Stimulated activated CD8-positive, alpha-beta memory T cell treated with anti-CD3 and anti-CD28 coated beads, Interleukin-4, amount 100 ng/mL, for 4 hours (primary cell): ENCODE measurements at places on chromosomes 16 and 17.

- DNase-seq = no peak
Observed at GRCh38 chr16:2981177-2981898, 1.1 kb upstream of the PKMYT1 start.

GRCh38 chr17:7972131-7972785 is 30.2 kb upstream of the GUCY2D start:
- no peak for DNase-seq

GRCh38 chr17:55731586-55732250 is 9.1 kb upstream of the TMEM100 start:
- no peak for DNase-seq

GRCh38 chr16:86044241-86044671 is 145.3 kb downstream of the IRF8 start:
- DNase-seq = peak; percentile 17

- DNase-seq = no peak
Observed at GRCh38 chr16:85625485-85626117, 12.5 kb downstream of the GSE1 start.

DNA sequence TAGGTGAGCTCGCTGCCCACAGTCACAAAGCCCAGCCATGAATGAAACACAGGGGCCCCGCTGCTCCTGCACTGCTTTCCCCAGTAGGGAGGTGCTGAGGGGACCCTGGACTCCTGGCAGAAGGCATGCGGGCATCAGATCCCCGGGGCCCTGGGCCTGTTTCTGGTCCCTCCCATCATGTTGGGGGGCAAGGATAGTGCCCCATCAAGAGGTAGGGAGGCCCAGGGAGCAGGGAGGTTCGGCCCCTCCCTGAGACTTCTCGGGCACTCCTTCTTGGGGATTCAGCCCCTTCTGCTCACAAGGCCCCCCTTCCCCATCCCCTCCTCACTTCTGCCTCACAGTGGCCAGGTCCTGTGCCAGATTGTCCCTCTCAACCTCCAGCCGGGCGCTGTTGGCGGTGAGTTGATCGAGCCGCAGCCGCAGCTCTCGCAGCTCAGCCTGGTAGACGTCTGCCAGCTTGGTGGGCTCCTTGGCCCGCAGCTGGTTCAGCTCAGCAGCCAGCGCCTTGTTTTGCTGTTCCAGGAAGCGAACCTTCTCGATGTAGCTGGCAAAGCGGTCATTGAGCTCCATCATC is 515 bp downstream of the GFAP start:
- DNase-seq = no peak

GRCh38 chr17:32342603-32343325 is 791 bp upstream of the C17orf75 start:
- no peak for DNase-seq

DNA sequence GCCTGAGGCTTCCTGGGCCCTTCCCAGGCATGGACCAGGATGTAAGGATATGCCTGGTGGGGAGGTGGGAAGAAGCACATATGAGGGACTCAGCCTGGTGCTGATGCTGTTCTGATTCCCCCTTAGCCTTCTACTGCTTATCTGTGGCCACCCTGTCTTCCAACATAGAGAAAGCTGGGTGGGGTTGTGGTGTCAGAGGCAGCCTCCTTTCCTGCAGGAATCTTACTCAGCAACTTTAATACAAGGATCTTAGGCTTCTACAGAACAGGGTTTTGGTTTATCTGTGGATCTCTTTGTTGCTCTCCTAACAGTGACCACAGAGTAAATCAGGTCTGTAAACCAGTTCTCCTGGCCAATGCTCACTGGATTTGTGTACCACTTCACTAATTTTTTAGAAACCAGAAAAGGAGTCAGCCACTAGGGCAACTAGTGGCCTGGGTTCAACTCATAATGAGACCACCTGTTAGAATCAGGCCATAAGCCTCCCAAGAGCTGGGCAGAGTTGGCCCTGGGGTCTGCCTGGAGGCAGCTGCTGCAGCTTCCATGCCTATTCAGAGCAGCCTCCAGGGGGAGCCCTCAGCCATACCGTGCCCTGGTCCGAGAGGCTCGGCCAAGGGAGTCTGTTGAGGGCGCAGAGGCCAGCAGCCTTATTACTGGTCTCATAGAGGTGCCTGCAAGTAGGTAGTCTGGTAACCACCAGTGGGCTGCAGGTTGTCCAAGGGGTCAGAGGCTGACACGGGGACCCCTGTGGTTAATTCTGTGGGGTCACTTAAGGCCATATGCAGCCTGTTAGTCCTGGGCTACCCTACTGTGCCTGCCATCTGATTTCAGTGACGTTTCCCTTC is 7.1 kb downstream of the HAS3 start:
- DNase-seq = no peak

GRCh38 chr16:85603203-85603755 is 9.8 kb upstream of the GSE1 start:
- DNase-seq = no peak

GRCh38 chr16:55577887-55578286 is 11.4 kb downstream of the CAPNS2 start:
- DNase-seq = no peak

GRCh38 chr17:15311996-15312395 is 29.4 kb downstream of the TEKT3 start:
- DNase-seq = no peak

- DNase-seq = no peak
Observed at GRCh38 chr17:353213-353837, 718 bp upstream of the RPH3AL start.

GRCh38 chr17:27384261-27384701 is 72.0 kb upstream of the KSR1 start:
- no peak for DNase-seq

DNA sequence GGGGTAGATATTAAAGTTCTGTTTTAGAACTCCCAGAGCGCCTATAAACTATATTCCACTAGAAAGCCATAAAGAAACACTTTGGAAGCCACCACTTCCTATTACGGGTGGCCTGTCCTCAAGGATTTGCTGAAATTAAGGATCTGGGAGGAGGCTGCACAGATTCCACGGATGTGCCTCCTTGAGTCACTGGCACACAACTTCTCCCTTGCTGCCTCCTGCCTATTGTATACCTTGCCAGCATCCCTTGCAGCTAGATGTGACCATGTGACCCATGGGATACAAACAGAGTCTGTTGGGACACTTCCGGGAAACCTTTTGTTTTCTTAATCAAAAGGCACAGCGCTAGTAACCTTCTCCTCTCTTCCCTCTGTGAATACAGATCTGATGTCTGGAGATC is 263.0 kb downstream of the C16orf95 start:
- DNase-seq = no peak

DNA sequence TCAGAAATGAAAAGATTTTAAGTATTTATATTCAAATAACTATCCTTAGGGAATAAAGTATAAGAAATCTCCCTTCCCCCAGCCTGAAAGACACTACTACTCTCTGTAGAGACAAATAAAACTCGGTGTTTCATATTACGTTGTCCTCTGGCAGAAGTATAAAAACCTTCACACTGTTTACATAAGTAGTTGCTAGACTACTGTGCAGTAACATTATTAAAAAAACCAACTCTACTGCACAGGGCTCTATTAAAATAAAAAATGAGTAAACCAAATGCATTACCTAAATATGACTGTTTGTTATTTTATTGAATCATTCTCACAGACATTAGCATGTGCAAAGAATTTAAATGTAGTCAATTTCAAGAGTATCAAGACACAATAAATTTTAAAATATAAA is 67.4 kb downstream of the MED13 start:
- no peak for DNase-seq

- DNase-seq = no peak
Observed at GRCh38 chr17:227078-227945, 45.9 kb upstream of the DOC2B start.

DNA sequence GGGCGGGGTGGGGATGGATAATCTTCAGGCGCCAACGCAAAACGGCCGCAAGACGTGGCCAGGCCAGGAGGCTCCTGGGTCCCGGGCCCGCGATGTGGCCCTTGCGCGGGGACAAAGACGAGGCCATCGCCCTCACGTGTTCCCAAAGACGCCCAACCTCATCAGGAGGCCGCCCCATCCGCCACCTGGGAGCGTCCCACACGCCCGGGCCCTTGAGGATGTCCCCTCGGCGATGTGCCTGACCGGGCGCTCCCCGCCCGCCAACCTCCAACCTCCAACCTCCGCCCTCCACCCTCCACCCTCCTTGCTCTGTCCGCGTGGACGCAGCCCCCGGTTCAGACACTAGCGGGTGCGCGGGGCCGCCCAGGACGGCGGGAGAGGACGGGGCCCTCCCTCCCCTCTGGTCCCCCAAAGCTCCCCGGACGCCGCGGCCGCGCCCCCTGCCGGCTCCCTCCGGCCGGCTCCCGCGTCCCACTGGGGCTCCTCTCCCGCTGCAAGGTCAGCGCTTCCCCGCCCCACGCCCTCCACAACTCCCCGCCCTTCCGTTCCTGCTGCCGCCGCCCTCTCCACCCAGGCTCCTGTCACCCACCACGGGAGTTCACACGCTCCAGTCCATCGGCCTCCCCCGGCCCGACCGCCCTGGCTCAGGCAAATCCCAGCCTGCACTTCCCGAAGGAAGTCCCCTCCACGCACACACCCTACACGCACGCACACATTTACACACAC is 250.8 kb upstream of the RPL38 start:
- DNase-seq = no peak

GRCh38 chr17:14513835-14514234 is 213.0 kb downstream of the HS3ST3B1 start:
- DNase-seq = no peak

DNA sequence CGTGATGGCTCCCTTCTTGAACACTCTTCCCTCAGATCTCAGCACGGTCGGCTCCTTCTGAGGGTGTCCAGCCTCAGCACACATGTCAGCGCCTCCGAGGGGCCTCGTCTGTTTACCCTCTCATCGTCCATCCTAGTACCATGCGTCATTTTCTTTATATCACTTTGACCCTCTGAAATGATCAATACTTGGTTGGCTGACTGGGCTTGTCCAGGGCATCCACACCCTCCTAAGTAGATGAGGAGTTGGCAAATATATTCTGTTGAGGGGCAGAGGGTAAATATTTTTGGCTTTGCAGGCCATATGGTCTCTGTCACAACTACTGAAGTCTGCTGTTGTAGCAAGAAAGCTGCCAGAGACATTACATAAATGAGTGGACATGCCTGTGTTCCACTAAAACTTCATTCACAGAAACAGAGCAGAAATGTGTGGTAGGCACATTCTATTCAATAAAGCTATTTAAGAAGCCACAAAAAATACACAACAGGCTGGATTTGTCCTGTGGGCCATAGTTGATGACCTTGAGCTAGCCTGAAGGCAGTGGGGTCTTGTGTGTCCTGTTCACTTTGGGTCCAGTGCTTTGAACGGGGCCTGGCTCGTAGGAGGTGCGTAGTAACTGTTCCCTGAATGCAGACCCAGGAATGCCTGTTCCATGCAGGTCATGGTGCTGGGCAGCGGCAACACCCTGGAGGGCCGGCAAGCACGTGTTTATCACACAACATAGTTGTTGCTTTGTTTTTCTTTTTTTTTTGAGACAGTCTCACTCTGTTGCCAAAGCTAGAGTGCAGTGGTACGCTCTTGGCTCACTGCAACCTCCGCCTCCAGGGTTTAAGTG is 185.8 kb downstream of the SNX29 start:
- DNase-seq = no peak

- DNase-seq = no peak
Observed at GRCh38 chr16:495127-495748, 32.3 kb upstream of the CAPN15 start.

- DNase-seq = no peak
Observed at GRCh38 chr16:65249768-65250167, 127.9 kb upstream of the CDH11 start.

DNA sequence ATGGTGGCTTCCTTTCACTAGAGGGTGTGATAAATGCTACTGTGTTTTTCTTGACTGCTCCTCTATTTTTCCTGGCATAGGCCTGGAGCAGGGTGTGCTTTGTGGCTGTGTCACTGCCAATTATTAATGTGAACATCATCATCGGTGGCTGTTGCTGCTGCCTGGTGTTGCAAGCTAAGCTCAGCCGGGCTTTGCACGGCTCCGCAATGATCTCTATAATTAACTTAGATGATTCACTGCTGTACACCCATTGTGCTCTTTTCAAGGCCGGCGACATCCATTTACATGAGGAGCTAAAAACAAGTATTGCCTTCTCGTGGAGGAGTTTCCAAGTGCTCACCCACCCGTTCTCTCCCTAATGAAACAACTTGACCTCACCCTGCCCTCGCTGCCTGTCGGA is 160.1 kb upstream of the IRX3 start:
- DNase-seq = no peak

DNA sequence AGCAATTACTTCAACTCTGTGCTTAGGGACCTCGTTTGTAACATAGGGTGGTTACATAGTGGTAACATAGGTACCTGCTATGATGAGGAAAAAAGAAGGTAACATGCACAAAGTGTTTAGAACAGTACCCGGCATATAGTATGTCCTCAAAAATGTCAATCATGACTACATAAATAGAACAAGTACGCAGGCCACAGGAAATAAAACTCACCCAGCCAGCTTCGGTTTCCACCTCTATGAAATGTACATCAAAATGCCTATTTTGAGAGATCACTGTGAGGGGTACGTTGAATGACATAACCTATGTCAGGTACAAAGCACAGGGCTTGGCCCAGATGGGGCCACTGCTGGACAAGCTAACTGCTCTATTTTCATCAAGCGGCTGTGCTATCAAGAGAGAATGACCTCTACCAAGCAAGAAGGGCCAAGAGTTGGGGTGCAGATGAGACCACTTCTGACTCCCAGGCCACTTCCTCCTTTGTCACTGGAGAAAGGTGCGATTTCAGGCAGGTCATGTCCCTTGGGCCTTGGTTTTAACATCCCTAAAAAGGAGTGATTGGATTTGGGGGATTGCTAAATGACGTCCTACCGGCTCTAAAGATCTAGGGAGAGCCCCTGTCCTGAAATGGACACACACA is 45.4 kb downstream of the WSB1 start:
- no peak for DNase-seq

GRCh38 chr17:2906901-2907300 is 110.7 kb downstream of the RAP1GAP2 start:
- DNase-seq = no peak

DNA sequence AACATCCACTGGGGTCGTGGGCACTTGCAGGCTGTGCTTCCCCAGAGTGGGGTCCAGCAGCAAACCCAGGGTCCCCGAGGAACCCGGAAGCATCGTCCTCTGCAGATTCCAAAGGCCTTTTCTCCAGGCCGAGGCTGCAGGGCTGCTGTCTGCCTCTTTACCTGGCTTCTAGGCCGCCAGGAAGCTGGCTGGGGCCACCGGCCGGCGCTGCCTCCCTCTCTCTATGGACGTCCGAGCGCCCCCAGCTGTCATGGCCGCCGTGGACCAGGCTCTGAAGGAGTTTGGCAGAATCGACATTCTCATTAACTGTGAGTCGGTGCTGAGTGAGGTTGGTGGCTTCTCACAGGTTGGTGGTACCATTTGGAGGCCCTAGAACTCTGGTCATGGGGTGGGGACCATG is 5.6 kb downstream of the DECR2 start:
- no peak for DNase-seq
